ENCODE measurements at places on chromosomes 6 and 20.

DNA sequence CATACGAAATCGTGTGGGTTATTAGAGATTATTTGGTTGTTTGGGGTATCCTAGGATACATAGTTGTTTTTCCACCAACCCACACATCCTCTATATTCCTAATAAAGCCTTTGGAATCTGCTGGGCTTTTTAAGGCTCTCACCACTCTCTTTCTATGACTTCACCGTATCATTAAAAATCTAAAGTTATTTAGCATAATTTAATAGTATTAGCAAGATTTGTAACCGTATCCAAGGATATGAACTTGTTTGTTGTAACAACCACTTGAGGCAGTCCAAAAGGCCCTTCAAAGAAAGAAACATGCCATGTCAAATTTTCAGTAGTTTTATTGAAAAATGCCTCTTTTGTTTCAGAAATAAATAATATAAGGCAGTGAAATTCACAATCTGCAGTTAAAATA, 121.8 kb downstream of the COL12A1 start:
- DNase-seq, result no peak

DNA sequence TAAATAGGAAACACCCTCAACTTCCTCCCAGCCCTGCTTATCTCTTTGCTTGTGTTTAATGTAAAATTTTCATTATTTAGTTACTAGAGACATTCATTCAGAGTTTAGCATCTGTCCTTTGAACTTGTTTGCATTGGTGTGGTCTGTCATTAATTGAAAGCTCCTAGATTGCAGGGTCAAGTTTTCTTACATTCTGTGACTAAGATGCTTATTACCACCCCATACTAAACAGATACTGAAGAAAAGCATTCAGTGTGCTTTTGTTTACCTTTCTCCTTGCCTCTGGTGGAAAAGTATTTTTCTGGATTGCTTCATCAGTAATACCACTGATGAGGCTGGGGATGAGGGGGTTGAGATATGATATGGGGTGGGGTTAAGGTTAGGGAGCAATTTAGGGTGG, 199.0 kb downstream of the SAMD5 start:
- no peak for DNase-seq

DNA sequence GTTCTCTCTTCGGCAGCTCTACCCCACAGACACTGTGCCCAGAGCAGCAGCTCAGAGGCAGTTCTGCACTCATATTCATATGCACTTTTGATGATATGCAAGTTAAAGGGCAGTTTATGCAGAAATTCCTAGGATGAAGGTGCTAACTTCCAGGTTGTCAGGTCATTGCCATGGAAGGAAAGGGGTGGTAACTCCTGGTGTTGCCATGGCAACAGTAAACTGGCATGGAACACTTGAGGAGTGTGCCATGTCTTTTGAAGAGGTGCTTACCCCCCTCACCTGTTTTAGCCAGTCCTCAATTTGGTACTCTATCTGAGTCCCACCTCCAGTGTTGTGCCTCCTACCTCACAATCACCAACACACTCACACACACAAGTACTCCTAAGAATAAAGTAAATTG, 539.4 kb upstream of the BTBD3 start:
- no peak for DNase-seq

DNA sequence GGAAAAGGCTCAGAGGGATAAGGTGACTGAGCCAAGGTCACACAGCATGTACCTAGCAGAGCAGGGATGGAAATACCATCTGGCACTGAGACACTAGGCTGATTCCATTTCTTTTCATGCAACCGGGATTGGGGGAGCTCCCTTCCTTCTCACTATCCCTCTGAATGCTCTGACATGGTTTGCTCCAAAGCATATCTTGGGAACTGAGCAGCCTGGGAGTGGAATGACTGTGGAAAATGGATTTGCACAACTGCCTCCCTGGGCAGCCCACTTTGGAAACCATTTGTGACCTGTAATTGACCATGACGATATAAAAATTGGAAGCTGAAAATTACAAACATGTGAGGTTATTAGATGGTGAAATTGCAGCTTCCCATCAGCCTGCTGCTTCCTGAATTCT, 309.0 kb upstream of the CHD6 start:
- no peak for DNase-seq

DNA sequence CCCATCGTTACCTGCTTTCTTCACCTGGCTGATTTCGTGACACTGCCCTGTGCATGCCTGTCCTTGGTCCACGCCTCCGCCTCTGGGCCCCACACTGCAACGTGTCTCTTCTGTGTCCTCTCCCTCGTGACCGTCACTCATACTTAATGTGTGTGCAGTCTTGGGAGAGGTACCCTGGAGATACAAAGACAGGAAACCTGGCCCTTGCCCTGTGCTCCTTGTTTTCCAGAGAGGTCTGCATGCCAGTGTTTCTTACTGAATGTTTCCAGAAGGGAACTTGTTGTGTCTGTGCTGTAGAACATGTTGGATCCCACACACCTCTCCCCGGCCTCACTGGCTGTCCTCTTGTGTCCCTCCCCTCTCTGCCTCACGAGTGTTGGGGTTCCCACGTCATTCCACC, 45.8 kb downstream of the SNX9 start:
- no peak for DNase-seq

GRCh38 chr6:5438922-5439584, 177.7 kb downstream of the FARS2 start:
- no peak for DNase-seq

GRCh38 chr20:43825581-43825980, 89.1 kb upstream of the TOX2 start:
- DNase-seq, result peak; percentile 45

- no peak for DNase-seq
These were observed 204.9 kb downstream of the FOXA2 start for GRCh38 chr20:22379472-22379871.
